ENCODE measurements at places on chromosomes 6 and 20. TPM values are rescaled to one million over a fixed set of nuclear protein-coding genes. Genes with fewer than 3 reads are reported as not detected.

GRCh38 chr20:12928755-12929401 lies 79.9 kb upstream of the SPTLC3 start:
- no peak for DNase-seq

DNA sequence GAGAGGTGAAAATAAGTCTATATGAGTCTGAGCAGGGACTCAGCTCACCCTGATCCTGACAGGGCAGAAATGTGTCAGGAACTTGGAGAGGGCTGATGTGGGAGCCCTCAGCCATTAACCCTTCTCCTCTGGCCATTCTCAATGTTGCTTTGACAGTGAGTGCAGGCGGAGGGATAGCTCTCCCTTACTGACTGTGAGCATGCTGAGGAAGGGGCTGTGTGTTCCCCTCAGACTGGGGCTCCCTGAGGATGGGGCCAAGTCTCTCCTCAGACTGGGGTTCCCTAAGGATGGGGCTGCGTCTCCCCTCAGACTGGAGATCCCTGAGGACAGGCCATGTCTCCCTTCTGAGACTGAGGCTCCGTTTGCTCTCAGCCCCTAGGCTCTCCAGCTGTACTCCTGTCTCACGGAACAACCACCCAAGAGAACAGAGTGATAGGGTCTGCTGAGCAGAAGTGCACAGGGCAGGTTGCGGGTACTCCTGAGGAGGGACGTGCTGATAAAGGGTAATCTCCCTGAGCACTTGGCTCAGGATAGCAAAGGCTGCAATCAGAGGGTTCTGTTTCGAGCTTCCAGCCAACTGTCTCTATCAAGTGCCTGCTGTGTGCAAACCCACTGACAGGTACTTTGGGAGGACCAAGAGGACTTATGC lies 141.0 kb downstream of the MRPL14 start:
- DNase-seq, result peak; percentile 35

The GINS1 gene
- 0.69 TPM for total RNA-seq

DNA sequence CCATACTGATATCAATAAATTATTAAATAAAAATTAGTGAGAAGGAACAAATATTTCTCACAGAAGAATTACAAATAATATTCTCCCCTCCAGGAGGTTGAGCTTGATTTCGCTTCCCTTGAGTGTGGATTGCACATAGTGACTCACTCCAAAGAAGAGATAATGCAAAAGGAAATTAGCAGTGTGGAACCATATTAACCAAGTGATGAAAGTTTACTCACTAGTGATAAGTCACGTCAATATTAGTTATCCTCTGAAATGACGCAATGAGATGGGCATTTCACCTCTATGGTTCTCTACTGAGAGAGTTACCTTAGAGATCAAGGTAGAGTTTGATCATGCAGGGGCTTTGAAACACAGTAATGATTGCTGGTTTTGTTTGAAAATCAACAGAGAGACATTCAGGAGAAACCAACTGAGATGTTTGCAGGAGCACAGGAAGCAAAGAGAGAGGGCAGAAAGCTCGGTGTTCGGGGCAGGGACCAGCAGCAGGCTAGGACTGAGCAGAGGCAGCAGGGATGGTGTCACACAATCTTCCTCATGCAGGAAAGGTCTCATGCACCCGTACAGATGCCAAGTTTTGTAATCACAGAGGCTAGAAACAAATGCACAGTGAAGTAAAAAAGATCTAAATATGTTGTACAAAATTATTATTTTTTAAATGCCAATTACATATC lies 634.5 kb downstream of the QKI start:
- DNase-seq, result no peak

DNA sequence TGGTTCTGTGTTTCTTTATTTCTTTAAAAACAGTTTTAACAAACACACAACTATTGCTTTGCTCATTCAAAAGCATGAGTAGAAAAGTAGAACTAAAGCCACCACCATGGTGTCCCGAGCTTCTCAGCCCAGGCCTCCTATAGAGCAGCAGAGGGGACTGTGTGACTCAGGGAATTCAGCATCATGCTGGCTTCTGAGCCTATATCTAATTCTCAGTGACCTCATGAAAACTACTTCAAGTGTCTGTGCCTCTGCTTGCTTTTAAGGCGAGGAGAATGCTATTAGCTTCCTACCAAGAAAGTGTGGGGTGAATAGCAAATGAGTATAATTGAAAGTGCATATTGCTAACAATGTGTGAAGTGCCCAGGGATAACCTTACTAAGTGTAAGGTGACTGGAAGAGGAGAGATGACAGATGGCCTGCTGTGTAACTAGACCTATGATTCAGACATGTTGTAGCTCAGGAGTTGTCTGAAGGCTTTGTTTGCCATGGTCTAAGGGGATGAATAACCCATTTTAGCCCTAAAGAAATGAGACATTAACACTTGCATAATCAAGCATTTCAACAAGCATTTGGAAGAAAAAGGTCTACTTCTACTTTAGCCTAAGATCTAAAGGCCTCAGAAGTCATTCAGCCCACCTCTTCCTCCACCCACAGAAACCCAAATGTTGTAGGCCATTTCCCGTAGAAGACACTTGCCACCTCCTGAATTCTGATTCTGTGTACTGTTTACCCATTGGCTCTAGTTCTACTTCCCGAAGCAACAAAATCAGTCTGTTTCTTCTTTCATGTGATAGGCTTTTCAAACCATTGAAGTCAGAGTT lies 121.5 kb upstream of the ARG1 start:
- no peak for DNase-seq

The RHAG gene
- total RNA-seq, result not detected

DNA sequence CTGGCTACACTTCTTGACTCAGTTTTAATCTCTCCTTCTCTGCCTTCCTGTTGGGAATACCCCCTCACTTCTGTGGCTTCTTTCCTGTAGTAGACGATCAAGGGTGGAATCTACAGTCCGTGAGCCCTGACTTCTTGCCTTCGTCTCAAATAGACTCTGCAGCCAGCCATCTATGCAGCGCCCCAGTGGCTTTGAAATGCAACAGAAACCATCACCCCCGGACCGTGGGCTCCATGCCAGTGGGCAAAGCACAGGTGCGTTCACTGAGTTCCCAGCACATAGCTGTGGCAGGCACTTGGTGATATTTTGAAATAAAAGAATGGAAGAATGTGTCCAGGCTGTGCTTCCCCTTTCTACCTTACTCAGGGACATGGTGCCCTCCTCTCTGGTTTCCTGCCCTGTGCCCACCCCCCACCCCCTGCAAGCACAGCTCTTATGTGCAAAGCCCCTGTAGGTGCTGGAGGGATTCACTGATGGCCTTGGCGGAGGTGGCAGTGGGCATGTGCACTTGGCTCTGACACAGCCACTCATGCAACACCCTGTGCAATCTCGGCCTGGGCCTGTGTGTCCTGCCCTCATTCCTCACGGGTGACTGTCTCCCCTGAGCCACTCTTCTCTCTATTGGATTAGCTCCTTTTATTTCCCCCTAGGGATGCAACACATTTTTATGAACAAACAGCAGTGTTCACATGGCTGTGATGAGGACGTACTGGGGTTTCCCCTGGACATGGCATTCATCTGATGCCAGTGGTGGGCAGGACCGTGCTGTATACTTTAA lies 5.5 kb upstream of the CDSN start:
- no peak for DNase-seq

DNA sequence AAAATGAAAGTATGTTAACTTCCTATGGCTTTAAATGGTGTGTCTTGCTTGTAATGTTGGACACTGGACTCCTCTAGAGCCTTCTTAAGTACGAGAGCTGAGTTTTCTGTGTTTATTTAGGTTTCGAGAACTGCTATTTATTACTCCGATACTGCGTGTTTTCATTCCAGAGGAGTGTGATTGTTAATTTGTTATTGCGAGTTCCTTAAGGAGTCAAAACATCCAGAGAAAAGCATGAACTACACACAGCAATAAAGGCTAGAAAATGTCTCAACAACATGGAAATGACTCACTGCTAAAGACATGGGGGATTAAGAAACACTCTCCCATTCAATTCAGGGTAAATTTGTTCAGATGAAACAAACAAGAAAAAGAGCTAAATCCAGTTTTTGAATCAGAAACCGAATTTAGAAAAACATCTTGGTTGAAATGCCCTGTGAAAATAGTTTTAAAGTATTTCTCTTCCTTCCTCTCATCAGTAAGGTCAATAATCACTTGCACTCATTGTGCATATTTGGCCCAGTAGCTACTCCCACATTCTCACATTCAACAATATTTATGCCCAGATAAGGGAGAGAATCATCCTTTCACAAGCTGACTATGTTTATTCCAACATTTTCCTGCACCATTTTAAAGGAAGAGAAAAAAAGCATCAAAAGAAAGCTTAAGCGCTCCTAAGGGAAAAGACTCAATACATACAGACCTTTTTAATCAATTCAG lies 36.0 kb downstream of the ATXN1 start:
- DNase-seq, result no peak

GRCh38 chr20:3168079-3168828 lies 5.1 kb downstream of the LZTS3 start:
- peak; percentile 68 for DNase-seq

GRCh38 chr6:143949535-143949934 lies 58.5 kb downstream of the PLAGL1 start:
- no peak for DNase-seq

DNA sequence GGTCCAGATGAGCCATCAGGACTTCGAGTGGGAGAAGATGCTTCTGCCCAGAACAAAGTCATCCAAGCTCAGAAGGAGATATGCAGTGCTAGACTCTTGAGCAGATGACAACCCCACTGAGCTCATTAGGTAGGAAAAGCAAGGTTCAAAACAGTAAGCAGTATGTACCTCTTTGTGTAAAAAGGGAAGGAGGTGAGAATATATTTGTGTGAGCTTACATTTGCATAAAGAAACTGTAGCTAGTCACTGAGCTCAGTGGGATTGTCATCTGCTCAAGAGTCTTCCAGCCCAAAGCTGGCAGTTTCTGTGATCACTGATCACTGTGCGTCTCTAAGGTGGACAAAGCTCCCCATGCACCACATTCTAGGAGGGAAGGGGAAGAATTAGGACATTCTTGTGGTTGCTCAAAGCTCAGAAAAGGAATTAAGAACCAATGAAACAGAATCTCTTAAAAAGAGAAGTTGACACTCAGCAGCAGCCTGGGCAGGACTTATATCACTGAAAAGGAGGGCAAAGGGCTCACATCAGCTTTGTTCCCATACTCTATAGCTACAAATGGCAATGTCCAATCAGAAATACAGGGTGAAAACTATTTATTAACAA lies 90.0 kb upstream of the MAFB start:
- DNase-seq, result no peak

DNA sequence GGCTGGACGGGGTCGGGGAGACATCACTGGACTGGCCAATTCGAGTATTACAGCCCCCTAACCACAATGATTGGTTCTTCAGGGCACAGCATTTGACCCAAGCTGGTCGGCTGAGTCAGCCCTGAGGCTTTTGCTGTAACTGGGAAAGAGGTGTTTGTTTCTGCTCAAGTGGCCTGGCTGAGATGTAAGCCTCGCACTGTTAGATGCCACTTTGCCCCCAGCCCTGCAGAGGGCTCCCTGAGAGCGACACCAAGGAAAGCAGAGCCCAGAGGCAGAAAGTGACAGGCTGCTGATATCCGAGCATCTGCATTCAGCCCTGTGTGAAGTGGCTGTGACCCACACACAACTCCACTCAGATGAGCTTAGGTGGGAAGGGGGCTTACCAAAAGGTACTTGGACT lies 19.4 kb downstream of the ERGIC3 start:
- DNase-seq, result no peak

GRCh38 chr6:3560211-3560610 lies 103.4 kb upstream of the SLC22A23 start:
- no peak for DNase-seq

GRCh38 chr6:149026530-149026942 lies 279.7 kb downstream of the UST start:
- no peak for DNase-seq

- DNase-seq, result peak; percentile 83
These were observed 181.6 kb upstream of the ECI2 start for GRCh38 chr6:4316867-4317400.

The NMBR gene
- not detected for total RNA-seq

DNA sequence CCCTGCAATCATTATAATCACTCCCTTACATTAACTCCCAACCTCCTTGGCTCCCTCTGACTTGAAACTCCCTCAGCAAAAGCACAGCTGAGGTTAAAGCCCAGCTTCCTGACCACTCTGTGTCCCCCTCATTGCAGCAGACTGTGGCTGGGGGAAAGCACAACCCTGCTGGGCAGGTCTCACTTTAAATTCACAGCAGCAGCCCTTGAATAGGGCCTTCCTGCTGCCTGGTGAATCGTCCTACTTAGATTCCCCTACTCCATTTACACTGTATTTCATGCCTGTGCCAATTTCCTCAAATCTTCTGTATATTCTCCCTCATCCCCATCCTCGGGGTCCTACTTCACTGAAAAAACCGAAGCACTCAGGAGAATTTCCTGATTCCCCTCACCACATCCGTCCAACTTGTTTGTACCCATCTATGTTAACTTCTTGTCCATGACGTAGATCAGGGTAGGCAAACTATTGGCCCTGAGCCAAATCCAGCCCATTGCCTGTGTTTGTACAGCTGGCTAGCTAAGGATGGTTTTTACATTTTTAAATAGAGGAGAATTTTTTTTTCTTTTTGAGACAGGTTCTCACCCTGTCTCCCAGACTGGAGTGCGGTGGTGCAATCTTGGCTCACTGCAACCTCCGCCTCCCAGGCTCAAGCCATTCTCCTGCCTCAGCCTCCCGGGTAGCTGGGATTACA lies 31.5 kb upstream of the GCM1 start:
- DNase-seq, result no peak

GRCh38 chr20:44203161-44203560 lies 7.4 kb downstream of the OSER1 start:
- DNase-seq, result no peak

Data from posterior vena cava (tissue), 2 donors.